Activated CD4-positive, alpha-beta T cell treated with anti-CD3 and anti-CD28 coated beads, Interleukin-2, Interleukin-6, amounts not matched to agents 100 ng/mL and 50 ng/mL, durations not matched to agents 16 hours and 8 hours (primary cell): ENCODE measurements at places on chromosomes 7 and 10.

- peak; percentile 76 for DNase-seq
Observed at GRCh38 chr10:74056050-74056818, 58.3 kb downstream of the VCL start.

GRCh38 chr7:120272701-120273475 is at the start of gene KCND2:
TSS of gene KCND2 (plus strand) at chr7:120273175.
- no peak for DNase-seq

- no peak for DNase-seq
Observed at GRCh38 chr10:26727005-26727404, 29.5 kb downstream of the PDSS1 start.

DNA sequence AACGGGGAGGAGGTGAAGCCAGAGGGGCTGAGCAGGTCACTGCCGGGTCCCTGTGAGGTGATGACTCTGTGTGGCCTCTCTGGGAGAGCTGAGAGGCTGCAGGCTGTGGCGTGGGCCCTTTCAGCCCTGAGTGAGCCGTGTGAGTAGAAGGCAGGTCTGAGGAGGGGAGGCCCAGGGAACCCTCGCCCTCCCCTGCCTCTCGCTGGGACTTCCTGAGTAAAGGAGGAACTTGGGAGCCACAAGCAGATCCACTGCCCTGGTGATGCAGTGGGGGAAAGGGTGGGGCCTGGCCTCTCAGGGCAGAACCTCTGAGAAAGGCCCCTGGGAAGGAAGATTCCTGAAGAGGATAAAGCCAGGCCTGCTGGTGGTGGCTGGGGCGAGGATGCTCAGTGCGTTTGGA is 22.8 kb downstream of the EEPD1 start:
- DNase-seq = no peak

- no peak for DNase-seq
Observed at GRCh38 chr7:20116869-20117268, 100.3 kb downstream of the MACC1 start.

DNA sequence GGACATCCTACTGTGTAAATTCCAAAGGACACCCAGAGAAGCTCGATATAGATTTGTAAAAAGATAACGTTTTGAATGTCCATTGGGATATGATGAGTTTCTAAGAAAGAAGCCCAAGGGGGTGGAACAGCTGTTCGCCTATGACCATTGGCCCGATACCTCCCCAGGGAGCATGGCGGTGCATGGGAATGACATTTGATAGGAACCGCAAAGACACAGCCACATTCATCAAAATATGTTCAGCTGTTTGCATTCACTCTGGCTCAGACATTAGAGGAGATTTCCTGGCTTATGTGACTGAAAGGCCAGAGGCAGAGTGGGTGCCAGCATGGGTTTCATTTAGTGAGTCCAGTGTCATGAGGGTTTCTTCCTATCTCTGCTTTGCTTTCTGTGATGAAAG is 56.0 kb upstream of the BAIAP2L1 start:
- DNase-seq = no peak

DNA sequence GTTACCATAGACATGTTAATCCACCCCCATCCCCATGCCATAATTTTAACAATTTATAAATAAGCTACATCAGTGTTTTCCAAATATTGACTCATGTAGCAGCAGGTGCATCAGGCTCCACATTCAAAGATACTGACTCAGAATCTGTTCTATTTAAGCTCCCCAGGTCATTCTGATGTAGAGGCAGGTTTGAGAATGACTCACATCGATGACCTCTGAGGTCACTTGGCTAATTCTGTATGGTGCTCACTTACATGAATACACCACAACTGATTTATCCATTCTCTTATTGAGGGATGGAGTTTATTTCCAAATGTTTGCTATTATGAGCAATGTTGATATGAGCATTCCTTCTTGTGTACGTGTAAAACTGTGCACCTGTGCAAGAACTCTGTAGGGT is 1159.0 kb downstream of the TYW1 start:
- no peak for DNase-seq
